ENCODE measurements at places on chromosomes 13 and 19.

GRCh38 chr13:91747186-91747585 is 348.8 kb downstream of the GPC5 start:
- no peak for DNase-seq

- DNase-seq = no peak
Measured at GRCh38 chr19:19067276-19068072, 3.7 kb downstream of the SLC25A42 start.

DNA sequence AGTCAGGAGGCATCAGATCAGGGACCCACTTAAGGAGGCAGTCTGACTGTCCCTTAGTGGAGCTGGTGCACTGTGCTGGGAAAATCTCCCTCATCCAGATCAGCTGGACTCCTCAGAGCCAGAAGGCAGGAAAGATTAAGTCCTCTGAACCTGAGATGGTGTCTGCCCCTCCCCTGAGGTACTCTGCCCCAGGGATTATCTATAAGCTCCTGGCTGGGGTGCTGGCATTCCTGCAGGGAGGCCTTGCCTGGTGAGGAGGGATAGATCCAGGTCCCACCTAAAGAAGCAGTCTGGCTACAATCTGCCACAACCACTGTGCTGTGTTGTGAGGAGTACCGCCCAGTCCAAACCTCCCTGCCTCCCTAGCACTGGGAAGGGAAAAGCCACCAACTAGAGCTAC is 81.2 kb downstream of the NHLRC3 start:
- no peak for DNase-seq

GRCh38 chr13:106958621-106959048 is 390.7 kb upstream of the ARGLU1 start:
- no peak for DNase-seq

DNA sequence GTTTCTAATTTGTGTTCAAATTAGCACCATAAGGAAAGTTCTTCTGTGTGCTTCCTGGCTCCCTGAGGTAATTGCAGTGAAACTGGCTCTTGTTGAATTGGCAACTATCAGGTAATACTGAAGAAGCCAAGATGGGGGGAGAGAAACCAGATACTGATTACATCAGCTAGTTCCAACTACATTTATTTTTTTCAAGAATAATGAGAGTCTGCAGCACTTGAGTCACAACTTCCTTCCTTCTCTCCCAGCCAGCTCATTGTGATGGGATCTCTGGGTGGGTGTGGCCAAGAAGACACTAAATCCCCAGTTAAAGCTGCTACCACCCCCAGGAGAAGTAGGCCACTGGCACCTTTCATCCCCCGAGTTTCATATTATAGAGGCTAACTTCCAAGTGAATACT is 100.7 kb upstream of the RXFP2 start:
- DNase-seq = no peak

GRCh38 chr13:90686442-90686841 is 661.0 kb upstream of the MIR17HG start:
- no peak for DNase-seq

DNA sequence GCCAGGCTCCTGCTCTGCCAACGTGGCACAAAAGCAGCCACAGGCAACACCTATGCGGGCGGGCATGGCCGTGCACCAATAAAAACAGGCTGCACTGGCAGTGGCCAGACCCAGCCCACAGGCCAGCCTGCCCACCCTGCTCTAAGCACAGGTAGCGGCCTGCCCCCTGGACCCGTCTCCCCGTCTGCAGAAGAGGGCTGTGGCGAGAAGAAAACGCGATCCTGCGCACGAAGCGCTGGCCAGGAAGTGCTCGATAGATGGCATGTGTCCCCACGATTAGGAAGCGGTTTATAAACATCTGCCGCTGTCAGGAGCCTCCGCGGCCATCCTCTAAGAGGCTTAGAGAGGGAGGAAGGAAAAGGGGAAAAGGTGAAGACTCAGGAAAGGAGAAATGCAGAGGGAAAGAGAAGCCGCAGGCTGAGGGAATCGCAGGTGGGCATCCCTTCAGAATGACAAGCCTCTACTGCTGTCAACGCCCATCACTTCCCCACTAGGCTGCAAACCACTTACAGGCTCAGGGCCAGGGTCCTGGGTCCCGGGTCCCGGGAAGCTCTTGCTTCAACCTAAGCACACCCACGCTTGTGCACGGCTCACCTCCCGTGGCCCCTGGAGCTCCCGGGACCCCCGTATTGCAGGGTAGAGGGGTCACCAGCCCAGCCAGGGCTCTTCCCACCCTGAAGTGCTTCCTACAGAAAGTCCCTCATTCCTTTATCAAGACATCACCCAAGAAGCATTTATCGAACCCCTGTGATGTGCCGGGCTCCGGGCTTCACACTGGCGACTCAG is 10.5 kb downstream of the MLLT1 start:
- DNase-seq = no peak

- DNase-seq = no peak
Measured at GRCh38 chr13:25149711-25150110, 22.4 kb downstream of the AMER2 start.

- DNase-seq = no peak
Measured at GRCh38 chr13:80881495-80881894, 540.6 kb upstream of the SPRY2 start.

DNA sequence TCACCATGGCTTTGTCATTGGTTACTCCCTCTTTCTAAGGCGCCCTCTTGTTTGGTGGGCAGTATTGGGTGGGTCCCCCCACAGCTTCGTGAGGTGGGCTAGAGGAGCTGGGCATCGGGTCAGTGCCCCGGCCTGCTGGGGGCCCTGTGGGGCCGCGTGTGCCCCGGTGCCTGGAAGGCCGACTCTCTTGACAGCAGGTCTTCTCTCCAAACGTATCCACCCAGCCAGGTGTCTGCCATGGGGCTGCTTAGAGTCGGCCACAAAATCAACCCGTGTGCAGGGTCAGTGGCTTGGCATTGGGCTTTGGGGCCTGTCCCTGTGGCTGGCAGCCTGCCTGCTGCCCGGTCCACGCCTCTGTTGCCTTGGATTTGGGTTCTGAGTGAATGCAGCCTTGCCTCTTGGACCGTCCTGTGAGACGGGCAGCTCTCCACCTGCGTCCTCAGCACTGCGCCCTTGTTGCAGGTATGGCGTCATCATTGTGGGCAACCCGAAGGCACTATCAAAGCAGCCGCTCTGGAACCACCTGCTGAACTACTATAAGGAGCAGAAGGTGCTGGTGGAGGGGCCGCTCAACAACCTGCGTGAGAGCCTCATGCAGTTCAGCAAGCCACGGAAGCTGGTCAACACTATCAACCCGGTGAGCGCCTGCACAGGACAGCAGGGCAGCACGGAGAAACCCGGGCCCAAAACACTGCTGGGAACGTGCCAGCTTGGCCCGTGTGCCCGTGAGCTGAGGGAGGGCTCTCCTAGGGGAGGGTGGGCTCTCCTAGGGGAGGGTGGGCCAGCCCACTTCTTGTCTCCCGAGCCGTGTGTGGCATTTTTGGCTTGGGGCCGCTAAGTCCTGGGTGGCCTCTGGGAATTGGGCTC is 31.4 kb downstream of the UPF1 start:
- DNase-seq = no peak

- DNase-seq = no peak
Measured at GRCh38 chr19:49609499-49610092, 18.6 kb downstream of the PRR12 start.
